ENCODE measurements at places on chromosomes 16 and 17.
A peak's percentile ranks its signal among the peaks of the same experiment; 100 is the strongest.

DNA sequence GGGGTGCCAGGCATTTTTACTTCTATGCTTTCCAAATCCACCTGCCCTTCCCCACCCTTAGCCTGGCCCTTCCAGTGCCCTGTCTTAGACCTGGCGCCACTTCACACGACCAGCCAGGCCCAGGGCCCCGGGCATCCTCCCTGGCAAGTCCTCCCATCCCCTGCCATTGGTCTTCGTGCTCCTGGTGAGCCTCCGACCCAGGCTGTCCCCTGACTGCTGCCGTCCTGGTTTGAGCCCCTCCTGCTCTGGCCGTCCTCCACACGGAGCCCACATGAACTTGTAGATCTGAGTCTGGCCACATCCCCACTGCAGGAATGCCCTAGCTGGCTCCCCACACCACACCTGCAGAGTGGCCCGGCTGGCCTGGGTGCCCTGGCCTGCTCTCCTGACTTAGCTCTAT is 44.0 kb downstream of the PRMT7 start:
- DNase-seq, result no peak

DNA sequence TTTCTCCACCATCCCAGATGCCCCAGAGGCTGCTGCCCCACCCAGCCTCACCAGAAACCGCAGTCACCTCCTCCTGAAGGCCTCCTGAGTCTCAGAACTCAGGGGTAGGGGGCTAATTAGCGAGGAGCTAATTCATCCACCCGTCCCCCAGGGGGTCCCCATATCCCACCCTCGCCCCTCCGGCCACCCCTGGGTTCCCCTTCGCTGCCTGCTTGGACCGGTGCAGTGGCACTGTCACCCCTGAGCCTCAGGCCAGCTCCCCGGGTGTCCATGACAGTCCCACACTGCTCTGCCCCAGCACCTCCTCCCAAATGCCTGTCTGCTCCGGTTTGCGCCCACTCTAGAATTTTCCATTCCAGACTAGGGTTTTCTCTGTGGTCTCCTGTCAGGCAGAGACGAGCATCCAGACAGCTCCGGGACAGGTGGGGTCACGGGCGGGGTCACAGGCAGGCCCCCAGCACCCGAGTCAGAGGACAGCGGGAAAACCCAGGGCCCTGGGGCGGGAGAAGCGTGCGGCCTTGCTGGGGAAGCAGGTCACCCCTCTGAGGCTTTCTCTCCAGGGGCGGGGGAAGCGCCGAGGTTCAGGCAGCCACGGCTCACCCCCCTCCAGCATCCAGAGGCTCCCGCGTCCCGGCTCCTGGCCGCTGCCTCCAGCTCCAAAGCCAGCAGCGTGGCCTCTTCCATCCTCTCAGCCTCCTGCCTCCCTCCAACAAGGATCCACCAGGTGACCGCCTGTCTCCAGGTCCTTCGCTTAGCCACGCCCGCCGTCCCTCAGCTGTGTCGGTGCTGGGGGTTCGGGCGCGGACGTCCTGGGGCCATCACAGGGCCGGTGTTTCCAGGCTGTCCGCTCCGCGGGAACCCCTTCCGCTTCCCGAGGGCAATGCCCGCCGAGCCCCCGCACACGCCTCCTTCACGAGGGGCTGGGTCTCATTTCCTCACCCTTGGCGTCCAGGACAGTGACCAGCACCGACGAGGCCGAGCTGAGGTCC is 3.1 kb upstream of the PERCC1 start:
- DNase-seq, result no peak

- DNase-seq, result peak; percentile 26
Observed at GRCh38 chr16:30567160-30567990, 4.1 kb downstream of the ZNF688 start.

- DNase-seq, result no peak
Observed at GRCh38 chr16:26005336-26005735, 313.6 kb downstream of the HS3ST4 start.

DNA sequence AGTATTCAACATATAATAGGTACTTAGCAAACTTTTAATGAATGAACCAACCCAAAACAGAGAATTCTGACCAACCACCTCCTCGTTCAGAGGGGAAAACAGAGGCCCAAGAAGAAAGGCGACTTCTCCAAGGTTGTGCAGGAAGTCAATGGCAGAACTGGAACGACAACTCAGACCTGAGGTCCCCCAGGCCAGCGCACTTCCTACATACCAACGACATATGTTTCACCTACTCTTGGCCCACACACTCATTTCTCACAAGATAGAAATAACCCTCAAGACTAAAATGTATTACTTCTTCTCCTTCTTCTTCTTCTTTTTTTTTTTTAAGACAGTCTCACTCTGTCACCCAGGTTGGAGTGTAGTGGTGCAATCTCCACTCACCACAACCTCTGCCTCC is 14.4 kb downstream of the CHCT1 start:
- no peak for DNase-seq

Measured in T-cell (primary cell).